ENCODE measurements at places on chromosomes 2 and 18.

DNA sequence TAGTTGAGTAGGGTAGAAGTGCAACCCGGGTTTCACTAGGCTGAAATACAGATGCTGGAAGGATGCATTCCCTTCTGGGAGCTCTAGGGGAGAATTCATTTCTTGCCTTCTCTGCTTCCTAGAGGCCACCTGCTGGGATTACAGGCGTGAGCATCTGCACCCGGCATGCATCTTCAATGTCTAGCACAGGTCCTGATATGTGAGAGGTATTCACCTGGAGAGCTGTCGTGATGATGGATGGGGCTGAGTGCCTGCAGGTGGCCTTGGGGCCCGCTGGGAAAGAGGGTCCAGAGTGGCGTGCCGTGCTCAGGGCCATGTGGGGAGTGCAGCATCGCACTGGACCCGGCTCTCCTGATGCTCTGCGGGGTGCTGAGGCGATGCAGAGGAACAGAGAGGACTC, 6.6 kb upstream of the NTSR2 start:
- no peak for DNase-seq

GRCh38 chr18:58373481-58373880, 255.4 kb downstream of the ALPK2 start:
- no peak for DNase-seq

DNA sequence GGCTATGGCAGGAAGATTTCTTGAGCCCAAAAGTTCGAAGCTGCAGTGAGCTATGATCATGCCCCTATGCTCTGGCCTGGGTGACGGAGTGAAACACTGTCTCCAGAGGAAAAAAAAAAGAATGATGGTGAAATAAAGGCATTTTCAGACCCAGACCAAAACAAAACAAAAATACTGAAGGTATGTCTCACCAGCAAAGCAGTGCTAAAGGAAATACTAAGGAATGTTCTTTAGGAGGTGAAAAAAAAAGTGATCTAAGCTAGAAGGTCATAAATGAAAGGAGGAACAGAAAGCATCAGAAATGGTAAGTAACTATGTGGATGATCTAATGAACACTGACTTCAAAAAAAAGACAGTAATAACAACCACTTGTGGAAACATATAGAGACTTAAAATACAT, 18.7 kb downstream of the SS18 start:
- DNase-seq = no peak

- peak; percentile 52 for DNase-seq
Measured at GRCh38 chr2:32009516-32010256, 1.1 kb downstream of the MEMO1 start.

DNA sequence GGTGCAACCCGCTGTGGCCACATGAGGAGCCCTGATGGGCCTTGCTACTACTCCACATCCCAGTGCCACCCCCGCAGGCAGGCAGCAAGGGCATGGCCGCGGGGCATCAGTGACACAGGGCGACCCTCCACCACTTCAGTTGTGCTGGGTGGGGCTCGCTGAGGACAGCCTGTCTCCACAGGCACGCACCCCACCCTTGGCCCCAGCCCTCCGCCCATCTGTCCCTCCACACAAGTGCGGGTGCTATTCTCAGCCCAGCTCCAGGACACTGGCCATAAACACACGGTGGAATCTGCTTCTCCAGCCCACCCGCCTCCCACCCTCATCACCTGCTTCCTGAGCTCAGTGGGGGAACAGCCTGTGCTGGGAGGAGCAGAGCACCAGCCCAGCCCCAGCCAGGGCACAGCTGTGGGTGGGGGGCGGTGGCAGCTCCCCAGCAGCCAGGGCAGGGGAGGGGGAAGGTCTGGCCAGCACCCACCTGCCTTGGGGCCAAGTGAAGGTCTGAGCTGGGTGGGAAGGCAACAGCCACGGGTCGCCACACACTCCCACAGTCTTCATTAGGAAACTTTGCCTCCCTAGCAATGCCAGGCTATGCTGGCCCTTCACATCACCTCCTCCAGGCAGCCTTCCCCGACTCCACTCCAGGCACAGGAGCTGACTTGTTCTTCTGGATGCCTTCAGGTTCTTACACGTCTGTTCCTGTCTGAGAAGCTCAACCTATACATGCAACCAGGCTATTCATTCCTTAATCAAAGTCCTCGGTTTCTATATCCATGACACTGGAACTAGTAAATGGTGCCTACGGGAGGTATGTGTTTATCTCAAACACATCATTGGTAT, 16.5 kb downstream of the BIN1 start:
- DNase-seq = no peak

DNA sequence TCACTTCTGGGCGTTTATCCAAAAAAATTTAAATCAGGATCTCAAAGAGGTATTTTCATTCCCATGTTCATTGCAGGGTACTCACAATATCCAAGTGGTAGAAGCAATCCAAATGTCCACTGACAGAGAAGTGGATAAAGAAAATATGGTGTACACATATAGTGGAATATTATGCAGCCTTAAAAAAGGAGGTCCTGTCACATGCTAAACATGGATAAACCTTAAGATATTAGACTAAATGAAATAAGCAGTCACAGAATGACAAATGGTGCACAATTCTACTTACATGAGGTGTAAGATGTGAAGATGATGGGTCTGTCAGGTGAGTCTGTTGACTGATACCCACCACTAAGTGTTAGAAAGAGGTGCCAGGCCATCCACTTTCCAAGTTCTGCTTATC, 140.6 kb downstream of the THNSL2 start:
- DNase-seq = no peak

DNA sequence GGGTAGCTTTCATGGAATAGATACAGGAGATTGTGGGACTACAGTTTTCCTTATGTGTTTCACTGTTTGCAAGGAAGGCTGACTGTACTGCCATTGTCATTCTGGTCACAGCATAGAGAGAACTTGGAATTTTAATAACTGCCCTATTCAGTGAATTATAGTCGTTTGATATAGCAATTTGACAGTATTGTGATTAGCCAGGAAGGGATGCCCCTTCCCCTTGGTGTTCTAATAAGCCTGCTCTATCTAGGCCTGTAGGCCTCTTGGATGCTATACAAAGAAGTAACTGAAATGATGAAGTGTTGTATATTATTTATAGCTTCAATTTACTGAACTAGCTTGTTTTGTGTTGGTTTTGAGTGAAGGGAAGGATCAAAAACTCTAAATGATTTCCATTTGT, 528.6 kb upstream of the CDH2 start:
- DNase-seq = no peak
